ENCODE measurements at places on chromosomes 4 and X.

DNA sequence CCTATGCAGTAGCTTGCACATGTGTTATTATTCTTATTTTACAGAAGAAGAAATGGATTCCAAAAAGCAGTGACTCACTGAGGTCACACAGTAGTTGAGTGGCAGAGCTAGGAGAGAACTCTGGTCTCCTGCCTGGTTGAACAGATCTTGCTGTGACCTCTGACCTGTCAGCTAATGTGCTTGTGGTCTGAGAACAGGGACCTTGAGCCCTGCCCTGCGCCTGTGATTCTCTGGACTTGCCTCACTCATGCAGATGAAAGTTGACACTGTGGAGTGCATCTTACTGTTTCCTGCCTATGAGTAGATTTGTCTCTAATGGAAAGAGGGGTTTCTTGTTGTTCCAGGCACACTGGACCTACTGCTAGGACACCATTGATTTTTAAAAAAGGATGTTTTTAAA lies 32.3 kb downstream of the ETNPPL start:
- DNase-seq: no peak

DNA sequence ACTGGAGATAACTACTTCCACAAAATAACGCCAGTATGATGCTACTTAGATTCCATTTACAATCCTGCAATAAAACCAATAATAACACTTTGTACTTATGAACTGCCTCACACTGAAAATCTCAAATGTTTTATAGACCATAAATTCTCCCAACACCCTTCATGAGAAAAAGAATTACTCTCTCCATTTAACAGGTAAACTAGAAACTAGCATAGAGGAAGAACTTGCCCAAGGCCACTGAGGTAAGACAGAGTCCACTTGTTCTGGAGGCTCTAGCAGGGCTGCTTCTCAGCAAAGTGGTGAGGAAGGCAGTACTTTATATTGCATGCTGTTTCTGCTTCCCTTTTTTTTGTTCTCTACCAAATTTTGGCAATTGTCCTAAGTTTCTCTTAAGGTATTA lies 11.5 kb upstream of the BMP3 start:
- no peak for DNase-seq

DNA sequence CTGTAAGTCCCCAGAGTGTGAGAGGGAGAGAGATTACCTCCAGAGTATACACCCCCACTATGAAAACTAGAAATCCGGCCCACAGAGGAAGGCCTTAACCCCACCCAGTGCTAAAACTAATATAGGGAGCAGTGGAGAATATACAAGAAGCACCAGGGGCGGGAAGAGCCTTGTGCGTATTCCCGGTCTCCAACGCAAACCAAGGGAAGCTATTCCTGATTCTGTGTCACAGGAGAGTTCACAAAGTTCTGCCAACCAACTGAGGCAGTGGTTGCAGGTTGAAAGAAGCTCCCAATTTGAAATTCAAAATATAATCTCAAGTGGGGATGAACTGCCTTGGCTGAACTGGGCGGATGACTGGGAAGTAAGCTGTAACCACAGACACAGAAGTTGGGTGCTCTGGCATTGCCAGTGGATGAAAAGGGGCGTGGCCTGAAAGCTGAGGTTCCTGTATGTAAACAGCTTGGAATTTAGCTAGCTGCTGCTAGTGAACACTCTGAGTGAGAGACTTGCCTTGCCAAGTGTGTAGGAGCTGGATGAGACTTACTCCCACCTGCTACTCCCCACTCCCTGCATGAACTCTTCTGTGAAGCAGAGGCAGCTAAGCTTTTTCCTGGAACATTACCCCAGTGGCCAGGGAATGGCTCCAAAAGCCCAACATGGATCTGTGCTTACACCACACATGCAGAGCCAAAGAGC lies 32.7 kb downstream of the ELF2 start:
- no peak for DNase-seq

DNA sequence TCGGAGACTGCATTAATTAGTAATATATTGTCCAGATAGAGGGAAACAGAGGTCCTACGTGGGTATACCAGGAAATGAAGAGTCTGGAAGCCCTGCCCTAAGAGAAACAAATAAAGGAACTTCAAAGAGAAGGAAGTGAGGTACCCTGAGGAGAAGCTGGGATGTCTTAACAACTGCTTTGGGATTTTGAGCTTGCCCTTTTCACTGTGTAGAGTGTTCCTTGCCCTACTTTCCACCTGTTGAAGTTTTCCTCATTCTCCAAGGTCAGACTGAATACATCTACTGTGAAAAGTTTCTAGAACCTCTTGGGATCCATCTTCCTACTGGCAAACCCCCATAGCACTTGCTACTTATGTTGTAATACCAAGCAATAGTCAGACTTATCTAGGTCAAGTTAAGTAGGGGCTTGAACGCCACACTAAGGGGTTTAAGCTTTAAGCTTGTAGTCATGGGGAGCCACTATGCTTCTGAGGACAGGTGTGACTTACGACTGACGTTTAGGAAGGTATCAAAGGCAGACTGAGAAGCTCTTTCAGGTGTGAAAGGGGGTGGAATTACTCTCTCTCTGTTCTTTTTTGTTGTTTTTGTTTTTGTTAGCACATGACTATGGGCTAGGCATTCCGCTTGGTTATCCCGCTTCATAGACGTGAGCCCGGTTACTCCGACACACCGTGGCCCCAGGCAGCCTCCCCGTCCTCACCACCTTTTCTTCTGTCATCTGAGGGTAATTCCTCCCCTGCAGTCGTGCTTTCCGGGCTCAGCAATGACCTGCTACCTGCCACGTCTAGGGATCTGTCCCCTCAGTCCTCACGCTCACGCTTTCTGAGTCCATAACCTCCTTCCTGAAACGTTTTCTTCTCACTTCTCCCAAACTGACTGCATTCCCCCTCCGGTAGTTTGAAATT lies 959 bp upstream of the REST start:
- DNase-seq: no peak

DNA sequence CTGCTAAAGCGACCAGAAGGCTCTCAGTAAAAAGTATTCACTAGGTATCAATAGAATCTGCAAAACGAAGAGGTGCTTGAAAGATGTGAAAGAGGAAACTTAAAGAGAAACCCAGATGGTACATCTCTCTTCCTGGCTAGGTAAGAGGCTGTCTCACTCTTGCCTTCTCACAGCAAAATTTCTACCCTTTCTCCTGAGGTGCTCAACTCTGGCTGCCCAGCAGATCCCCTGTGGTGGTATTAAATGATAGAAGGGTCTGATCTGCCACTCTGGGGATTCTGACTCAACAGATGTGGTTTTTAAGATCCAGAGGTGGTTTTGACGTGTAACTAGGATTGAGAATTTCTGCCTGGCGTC lies 14.9 kb upstream of the TSPAN5 start:
- DNase-seq: no peak

- no peak for DNase-seq
Observed at GRCh38 chr4:25182937-25183336, 22.7 kb upstream of the SEPSECS start.

DNA sequence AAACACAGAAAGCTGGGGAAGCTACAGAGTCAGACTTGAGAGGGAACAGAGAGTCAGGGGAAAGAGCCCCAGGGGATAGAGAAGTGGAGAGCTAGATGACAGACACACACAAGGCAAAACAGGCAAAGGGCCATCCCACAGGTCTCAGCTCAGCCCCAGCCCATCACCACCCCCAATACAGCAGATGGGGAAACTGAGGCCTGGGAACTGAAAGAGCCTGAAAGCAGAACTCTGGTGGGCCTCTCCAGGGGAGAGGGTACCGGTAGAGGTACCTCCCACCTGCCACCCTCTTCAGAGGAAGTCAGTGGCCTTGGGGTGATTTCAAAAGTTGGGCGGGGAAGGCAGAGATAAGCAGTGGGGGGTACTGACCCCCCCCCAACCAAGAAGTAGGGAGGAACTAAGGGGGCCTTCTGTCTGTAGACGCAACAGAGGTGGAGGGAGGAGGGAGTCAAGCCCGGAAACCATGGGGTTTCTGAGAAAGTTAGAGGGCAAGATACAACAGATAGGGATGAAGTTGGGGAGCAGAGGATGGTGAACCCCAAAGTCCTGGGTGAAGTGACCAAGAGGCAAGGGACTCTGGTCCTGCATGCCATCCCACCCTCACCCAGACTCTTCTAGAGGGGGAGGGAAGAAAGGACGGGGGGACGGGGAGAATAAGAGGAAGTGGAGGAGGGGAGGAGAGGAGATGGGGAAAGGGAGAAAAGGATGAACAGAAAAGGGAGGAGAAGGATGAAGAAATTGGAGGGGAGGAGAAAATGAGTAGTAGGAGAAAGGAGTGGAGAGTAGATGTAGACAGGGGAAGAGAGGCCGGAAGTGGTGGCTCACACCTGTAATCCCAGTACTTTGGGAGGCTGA lies 3.2 kb downstream of the GATA1 start:
- DNase-seq: no peak

DNA sequence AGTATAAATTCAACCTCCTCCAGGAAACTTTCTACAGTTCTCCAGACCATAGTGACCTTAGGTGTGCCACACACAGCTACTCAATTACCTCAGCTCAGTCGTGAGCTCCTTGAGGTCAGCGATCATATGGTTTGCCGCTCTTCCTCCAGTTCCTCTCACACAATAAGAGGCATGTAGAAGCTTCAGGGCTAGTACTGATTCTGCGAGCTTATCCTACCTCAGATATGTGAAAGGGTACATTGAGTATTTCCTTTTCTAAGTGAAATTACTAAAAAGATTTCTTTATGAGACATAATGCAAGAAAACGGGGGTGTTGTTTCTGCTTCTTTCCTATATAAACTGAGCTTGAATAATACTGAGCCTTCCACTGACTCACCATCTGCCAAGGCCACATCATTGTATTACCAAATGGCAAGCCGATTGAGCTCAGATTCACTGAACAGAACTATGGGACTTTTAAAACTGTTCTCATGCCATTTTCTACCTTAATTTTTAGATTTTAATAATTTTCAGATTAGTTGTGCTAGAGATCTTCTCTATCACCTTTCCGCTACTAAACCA lies 183.1 kb downstream of the HS6ST2 start:
- no peak for DNase-seq

GRCh38 chr4:36477861-36478260 lies 196.4 kb downstream of the DTHD1 start:
- DNase-seq: no peak

DNA sequence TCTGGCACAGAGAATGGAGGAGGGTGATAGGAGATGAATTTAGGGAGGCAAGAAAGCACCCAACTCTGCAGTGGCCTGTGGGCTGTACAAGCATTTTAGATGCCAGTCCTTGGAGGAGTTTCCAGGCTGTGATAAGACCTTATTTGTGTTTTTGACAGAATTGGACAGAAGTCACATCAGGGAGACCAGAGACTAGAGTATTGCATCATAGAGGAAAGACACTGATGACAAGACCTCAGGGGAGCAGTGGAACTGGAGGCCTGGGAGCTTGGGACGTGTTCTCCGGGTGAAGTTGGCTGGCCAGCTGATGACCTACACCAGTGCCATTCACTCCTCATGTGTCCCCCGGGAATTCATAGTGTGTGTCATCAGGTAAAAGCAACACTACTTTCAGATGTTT lies 284.0 kb upstream of the ZFP42 start:
- no peak for DNase-seq

GRCh38 chr4:180792541-180792940 lies 1450.7 kb upstream of the TENM3 start:
- DNase-seq: no peak

- no peak for DNase-seq
Observed at GRCh38 chrX:147550217-147550616, 361.5 kb upstream of the FMR1 start.

GRCh38 chr4:84568496-84568895 lies 14.4 kb upstream of the CDS1 start:
- DNase-seq: no peak

DNA sequence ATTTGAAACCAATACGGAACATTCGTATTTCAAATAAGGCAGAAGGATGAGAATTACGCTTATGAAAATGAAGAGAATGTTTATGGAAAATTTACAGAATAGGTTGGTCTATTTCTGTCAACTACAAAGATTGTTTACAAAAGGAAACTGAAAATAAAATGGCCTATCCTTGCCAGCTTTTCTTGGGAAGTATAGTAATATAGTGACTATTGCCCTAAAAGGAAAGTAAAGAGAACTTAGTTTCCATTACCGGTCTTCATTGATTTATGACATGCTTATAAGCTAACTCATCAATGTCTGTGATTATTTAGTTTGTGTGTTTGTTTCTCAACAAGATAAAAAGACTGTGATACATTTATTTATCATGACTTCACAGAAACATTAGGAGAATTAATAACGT lies 2.9 kb upstream of the SPRY1 start:
- DNase-seq: no peak

- DNase-seq: no peak
Observed at GRCh38 chr4:175273995-175274753, 356.0 kb downstream of the ADAM29 start.

GRCh38 chrX:77918568-77918967 lies 8.1 kb downstream of the ATP7A start:
- no peak for DNase-seq

DNA sequence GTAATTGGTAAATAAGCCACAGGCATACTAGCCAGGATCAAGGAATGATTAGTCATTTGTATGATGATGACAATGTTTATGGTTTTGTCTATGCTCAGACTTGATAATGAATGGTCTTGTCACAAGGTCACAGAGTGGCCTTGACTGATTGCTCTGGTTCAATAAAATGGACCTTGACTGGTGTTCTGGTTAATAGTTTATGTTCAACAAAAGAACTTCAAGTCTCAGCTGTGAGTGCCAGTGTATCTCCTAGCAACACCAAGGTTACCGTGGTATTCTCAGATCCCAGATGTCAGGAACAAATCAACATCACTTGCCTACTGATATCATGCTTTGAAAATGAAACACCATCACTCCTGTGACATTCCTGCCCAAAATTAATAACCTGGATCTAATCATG lies 16.3 kb upstream of the LRAT start:
- no peak for DNase-seq

DNA sequence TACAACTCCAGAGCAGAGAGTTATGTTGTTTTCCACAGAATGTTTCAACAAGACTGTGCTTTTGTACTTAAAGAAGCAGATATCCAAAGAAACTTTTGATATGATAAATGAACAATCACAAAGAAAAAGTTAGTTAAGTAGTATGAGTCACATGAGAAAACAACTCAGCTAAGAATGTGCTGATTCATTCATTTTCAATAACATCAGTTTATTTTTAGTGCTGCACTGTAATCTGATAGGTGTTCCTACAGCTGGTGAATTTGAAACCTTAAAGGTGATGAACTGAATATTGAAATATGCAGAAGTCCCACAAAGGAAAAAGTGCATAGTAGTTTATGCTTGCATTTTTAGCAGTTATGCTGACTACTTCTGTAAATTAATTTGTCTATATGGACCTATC lies 180.3 kb upstream of the TENM3 start:
- DNase-seq: peak; percentile 24

- no peak for DNase-seq
Observed at GRCh38 chrX:106581856-106582255, 29.9 kb upstream of the RADX start.

DNA sequence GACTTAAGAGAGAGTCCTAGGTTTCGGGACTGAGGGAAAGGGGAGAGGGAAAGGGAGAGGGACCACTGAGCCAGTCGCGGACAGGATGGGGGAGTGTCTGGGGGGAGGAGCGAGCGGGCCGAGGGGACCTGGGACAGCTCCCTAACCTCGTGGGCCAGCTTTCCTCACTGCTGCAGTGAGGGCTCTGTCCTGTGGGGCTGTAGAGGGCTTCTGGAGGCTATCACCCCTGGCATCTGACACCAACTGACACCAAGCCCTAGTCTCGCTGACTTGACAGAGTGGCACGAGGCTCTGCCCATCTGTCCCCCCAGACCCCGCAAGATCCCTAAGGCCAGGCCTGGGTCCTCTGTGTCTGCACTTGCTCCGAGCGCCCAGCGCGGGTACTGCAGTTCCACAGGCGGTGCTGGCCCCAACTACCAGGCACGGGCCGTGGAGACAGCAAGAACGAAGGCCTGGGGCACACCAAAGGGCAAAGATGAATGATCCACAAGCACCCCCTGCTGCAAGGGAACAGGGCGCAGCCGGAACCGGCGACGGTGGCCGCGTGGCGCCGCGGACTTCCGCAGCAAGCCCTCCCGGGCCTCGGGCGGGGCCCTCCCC lies 465 bp downstream of the HAUS7 start:
- DNase-seq: no peak
